ENCODE measurements at places on chromosomes 6 and 20.

DNA sequence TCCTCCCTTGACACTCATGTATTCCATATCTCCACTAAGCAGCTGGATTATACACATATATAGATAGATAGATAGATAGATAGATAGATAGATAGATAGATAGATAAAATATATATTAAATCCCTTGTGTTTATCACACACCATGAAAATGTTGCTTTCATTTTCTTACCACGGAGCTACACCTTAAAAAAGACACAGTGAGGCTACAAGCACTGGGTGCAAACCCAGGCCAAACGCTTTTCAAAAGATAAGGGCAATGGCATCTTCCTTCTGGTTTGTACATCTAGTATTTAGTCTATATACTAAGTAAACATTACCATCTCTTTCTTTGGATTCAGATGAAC is 377.1 kb downstream of the ESR1 start:
- no peak for DNase-seq

- DNase-seq: no peak
Observed at GRCh38 chr6:141158740-141159139, 974.0 kb upstream of the GJE1 start.

DNA sequence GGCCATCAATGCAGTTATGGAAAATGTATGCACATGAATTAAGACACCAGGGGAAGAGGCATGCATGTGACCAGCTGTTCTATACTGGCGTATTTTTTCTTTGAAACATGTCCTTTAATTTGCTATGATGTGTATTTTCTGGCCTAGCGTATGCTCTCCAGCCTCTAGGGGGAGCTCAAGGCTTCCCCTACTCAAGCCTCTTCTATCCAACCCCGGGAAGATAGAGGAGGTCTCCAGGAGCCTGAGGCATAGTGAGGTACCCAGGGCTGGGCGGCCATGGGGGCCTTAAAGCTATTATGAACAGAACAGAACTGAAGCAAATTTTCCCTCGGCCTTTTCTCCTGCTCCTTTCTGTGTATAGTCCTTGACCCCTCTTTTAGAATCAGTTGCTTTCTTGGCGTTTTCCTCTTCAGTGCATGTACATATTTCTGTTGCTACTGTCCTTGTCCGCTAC is 528.9 kb downstream of the MAFB start:
- DNase-seq: peak; percentile 32

DNA sequence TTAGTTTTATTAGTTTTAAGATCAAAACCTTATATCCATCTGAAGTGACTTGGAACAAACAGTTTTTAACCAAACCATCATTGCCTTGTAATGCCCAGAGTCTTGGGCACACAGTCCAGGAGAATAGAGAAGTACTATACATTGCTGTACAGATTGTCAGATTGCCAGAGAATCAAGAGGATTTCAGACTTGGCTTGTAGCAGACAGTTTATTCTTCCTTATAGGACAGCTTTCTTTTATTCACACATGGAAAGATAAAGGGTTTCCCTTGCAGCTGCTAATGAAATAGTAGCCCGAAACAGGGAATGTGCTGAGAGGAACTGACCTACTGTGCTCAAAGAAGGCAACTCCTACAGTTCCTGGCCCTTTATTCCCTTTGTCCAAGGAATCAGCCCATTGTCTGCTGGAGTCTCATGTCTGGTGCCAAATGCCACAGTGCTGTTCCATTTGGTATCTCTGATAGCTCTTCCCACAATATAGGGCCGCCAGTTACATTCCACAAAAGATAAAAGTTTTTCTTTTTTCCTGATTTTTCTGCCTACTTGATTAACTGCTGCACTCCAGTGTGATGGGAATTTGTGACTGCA is 30.6 kb downstream of the DCBLD1 start:
- no peak for DNase-seq

GRCh38 chr20:23311947-23312506 is 38.6 kb upstream of the NXT1 start:
- DNase-seq: no peak

DNA sequence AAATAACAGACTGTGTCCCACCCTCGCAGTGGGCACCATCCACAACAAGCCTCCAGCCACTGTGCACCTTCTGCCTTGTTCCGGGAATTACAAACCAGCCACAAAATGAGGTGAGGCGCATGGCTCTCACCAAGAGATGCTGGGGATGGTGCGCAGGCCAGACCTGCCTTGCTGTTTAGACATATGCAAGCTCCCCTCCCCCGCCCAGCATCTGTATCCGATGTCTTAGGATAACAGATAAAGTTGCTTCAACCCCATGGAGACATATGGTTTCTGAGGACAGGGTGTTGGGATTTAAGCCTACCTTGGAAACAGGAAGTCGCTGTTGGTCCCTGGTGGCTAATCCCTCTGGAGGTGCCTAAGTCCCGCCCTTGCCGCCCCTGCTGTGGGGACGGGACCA is 50.4 kb upstream of the MPC1 start:
- no peak for DNase-seq

- no peak for DNase-seq
Observed at GRCh38 chr6:111564482-111564945, 41.2 kb downstream of the TRAF3IP2 start.

DNA sequence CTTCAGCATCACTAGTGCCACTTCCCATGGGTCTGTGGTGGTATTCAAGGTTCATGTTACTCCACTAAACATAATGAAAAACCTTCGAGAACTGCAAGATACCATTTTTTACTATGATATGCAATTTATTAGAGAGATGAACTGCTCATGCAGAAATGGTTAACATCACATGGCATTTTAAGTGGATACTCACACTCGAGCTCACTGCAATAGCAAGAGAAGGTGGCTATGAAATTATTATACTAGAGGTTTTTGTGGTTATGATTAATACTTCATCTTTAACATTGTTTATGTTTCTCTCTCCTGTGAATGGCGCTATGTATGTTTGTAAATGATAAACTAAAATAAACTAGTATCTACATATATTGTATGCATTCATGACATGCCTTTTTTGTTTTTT is 35.1 kb downstream of the SCAF8 start:
- DNase-seq: no peak

DNA sequence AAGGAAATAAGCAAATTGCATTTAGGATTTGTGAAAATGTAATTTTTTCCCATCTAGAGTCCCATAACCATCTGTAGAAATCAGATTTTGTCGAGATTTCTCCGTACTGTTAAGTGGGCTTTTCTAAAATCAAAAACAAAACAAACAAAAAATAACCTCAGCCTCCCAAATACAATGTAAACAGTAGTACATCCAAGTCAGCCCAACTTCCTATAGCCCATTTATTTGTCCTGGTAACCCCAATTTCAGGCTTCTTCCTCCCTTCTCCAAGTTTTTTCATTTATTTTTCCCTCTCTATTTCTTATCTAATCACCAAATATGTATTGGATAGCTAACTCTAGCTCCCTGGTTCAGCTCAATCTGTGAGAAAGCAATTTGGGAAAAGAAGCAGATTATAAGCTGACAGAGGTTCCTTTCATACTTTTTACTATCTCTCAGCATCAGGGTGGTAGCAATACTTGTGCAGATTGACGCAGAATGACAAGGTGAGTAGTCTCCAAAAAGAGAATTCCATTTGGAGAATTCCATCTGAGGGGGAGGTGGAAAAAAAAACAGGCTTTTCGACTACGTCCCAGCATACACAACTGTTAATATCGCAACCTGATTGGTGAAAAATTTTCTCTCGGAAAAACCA is 132.6 kb upstream of the BTN3A2 start:
- no peak for DNase-seq

DNA sequence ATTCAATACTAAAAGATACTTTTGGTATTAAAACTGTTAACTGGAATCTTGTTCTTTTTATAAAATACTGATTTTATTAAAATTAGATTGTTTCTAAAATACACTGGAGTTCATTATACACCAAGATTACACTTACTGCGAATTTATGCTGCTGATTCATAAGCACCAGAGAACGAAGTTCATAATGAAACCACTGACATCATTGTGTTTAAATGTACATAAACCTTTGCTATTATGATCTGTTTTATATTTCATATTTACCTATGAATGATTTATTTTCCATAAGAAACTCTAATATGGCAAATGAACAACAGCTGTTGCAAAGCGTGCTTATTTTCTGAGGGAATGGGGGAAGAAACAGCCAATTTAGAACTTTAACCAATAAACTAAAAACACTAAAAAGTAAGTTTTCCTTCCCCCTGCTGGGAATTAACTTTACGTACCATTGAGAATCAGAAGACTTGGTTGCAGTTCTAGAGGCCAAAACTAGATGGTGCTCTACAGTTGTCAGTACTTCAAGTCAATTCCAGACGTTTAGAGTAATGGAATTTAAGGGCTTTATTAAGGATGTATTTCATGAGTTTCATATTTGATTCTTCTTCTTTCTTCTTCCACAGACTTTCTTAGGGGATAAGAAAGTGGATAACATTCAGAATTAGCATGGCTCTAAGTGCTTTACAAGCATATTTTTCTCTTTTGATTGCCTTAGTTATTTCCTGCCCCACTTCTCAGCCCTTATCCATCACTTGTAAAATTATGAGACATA is 30.8 kb upstream of the COL19A1 start:
- peak; percentile 83 for DNase-seq

- DNase-seq: no peak
Observed at GRCh38 chr6:91716361-91716760, 1129.5 kb upstream of the MAP3K7 start.

DNA sequence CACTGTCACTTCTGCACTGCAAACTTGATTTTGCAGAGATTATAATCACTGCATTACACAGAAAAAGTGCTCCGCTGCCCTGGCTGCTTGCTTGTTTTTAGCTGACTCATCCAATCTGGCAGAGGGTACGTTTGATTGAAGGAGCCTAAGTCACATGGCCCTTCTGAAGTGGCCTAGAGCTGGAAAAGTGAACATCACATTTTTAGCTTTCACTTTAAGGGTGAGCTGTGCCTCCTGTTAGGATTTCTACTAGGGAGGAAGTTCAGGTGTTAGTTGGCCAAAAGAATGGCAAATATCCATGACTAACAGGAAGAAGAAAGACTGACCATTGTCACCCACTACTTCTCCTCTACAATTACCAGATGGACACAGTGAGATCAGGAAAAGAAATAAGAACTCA is 889.1 kb upstream of the MAP3K7 start:
- no peak for DNase-seq

DNA sequence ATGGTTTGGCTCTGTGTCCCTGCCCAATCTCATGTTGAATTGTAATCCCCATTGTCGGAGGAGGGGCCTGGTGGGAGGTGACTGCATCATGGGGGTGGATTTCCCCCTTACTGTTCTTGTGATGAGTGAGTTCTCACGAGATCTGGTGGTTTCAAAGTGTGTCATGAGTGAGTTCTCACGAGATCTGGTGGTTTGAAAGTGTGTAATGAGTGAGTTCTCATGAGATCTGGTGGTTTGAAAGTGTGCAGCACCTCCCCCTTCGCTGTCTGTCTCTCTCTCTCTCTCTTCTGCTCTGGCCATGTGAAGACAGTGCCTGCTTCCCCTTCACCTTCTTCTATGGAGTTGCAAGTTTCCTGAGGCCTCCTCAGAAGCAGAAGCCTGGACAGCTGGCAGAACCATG is 87.6 kb downstream of the MYLK4 start:
- peak; percentile 9 for DNase-seq

DNA sequence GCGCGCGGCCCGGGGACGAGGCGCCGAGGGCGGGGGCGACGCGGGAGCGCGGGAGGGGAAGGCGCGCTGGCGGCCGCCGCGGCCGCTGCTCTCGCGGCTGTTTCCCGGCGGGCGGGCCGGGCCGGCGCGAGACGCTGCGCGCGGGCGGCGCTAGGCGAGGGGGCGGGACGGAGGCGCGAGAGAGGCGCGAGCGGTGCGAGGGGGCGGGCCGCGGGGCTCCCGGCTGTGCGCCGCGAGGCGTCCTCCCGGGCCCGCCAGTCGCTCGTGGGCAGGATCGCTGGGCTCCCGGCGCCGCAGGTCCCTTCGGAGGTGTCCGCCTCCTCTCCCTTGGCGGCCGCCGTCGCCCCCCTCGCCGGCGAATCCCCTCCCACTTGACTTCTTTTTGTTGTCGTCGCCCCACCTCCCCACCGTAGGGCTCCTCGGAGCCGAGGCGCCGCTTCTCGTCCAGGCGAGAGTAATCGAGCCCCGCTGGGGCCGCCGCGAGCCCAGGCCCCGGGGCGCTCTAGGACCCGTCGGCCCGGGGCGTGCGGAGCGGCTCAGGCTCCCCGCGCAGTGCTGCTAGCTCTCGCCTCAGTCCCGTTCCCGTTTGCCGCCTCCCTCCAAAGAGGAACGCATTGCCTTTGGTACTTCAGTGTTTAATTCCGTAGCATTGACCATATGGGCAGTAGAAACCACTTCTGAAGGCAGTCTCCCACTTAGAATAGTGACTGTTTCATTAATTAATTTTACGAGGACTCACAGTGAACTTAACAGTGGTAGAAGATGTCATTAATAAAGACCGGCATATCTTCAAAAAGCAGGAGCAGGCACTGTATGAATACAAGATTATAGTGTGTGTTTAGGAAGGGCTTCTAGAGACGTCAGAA is at the start of gene RANBP9:
Gene RANBP9, minus strand, starts transcription at position 103 of the 866 bp plus-strand sequence. CDS start 330 bp downstream, outside the sequence.
- peak; percentile 96 for DNase-seq

DNA sequence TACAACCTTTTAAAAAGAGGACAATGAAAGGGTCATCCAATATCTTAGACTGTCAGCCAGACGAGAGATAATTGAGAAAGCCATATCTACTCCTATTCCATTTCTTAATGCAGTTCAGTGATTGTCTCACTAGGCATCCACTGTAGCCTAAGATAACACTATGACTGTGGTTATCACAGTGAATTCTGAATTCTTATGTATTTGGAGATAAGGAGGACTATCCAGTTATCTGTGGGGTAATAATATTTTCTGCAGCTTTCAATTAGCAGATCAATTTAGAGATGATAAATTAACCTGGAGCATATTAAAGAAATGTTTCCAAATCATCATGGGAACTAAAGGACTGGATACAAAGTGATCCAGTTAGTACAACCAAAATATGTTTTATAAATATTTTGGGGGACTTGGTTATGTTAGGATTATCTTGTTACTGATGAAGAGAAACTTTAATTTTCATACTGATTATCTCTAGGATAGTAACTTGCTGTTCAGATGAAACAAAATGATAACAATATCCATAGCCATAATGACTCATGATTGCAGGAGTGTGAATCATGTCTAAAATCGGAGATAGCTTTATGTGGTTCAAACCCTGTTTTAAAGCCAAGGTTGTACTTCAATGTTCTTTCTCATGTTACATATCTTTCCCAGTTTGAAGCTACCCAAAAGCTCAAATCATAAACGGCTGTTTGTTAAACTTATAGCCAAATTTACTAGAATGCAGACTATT is 1152.0 kb downstream of the HACE1 start:
- no peak for DNase-seq

DNA sequence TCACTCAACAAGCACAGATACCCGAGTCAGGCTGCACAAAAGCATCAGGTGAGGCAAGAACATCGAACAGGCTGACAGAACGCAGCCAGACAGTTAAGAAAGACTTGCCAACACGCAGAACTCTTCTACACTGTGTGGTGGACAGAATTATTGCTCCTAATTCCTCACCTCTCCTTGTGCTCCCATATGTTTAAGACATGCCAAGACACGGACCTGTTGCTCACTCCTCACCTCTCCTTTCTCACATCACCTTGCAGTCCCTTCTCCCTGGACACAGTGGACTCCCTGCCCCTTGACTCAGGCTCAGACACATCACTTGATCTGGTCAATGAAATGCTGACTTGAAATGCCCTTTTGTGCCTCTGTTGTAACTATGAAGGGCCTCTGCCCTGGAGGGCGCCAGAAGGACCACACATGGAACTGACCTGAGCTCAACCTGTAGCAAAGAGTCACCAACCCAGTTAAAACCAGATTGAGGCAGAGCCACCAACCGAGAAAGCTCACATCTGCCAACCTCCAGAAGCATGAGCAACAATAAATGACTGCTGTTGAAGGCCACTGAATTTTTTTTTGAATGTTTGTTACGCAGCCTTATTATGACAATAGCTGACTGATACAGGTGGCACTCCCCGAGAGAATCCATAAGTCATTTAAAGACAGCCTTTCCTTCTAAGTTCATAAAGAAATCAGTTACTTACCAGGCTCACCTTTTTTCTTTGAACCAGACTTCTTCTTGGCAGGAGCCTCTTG is 24.0 kb downstream of the RRBP1 start:
- no peak for DNase-seq

All from AML-193 (cell line).